CD4-positive, alpha-beta T cell treated with Interleukin-15 for 4 hours (primary cell): ENCODE measurements at places on chromosomes 6 and 20.

GRCh38 chr6:76776876-76777275, 686.4 kb downstream of the HTR1B start:
- DNase-seq: no peak

- DNase-seq: no peak
These were observed 25.8 kb upstream of the RNGTT start for GRCh38 chr6:88989215-88989614.

GRCh38 chr6:108557494-108558371, 3.0 kb upstream of the FOXO3 start:
- DNase-seq: peak; percentile 81

GRCh38 chr20:33986560-33987216, 7.0 kb upstream of the RALY start:
- no peak for DNase-seq

DNA sequence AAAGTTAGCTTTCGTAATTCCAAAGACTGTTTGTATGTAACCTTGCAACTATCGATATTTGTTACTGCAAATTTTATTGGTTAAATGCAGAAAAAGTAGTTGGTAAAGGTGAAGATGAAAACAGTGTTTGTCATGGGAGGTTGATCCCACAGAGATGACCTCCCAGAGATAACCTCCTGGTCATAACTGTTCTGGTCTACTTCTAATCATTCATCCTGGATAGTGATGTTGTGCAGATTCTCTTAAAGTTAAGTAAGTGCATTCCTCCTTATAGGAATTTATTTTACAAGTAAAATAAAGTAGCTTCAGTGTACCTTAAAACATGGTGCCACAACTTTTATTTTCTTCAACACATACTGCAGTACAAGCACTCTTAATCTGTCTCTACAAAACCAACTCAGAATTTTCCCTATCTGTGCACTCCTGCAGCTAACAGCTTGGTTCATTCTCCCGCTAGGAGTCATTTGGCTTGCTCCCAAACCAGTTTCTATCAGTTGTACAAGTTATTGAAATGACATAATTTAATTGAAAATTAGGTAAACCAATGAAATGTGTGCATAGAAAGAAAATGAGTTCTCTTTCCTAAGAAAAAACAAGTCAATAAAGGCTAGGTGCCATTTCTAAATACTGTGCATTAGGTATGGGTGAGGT, 19.2 kb downstream of the METTL24 start:
- DNase-seq: no peak

DNA sequence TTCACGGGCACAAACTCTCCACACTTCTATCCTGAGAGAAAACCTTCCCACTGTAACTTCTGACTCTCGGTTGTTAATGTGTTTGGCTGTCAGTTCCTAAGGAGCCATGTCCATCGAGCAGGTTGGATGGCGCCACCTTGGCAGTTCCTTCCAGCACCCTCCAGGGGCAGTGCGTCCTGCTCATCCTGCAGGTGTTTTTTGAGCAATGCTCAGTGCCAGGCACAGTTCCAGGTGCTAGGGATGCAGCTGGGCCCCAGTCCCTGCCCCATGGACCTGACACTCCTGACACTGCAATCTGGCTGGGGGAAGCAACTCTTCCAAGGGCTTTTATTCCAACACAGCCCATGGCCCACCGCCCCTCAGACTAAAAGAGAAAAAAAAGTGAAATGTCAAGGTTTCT, 376.4 kb downstream of the PREX1 start:
- DNase-seq: no peak

- DNase-seq: no peak
These were observed 671.4 kb downstream of the RFPL4B start for GRCh38 chr6:113018351-113019151.
